ENCODE measurements at places on chromosomes 3 and 15. TPM values are rescaled to one million over a fixed set of nuclear protein-coding genes. Genes with fewer than 3 reads are reported as not detected.

Gene SNTN
- total RNA-seq: not detected

Gene KNG1
- not detected for total RNA-seq

Gene CDHR4
- total RNA-seq: not detected

Gene NGRN
- total RNA-seq: 79.2 TPM

Gene CADPS
- total RNA-seq: 5.4 TPM

Gene PLD1
- 1.5 TPM for total RNA-seq

Gene DAZL
- 21.7 TPM for total RNA-seq

Gene PDIA3
- 524 TPM for total RNA-seq

Gene CLDN16
- total RNA-seq: not detected

Gene GOLGA8T
- 0.53 TPM for total RNA-seq

Gene GLDN
- 0.77 TPM for total RNA-seq

Gene GRK7
- total RNA-seq: not detected

Gene SERINC4
- 0.17 TPM for total RNA-seq

Gene TM6SF1
- total RNA-seq: 0.96 TPM

Gene FAM107A
- 0.13 TPM for total RNA-seq

Gene THBS1
- 72.1 TPM for total RNA-seq

All from H9 (cell line).